Activated CD8-positive, alpha-beta memory T cell treated with anti-CD3 and anti-CD28 coated beads for 1 hour (primary cell): ENCODE measurements at places on chromosomes 6 and 20.

DNA sequence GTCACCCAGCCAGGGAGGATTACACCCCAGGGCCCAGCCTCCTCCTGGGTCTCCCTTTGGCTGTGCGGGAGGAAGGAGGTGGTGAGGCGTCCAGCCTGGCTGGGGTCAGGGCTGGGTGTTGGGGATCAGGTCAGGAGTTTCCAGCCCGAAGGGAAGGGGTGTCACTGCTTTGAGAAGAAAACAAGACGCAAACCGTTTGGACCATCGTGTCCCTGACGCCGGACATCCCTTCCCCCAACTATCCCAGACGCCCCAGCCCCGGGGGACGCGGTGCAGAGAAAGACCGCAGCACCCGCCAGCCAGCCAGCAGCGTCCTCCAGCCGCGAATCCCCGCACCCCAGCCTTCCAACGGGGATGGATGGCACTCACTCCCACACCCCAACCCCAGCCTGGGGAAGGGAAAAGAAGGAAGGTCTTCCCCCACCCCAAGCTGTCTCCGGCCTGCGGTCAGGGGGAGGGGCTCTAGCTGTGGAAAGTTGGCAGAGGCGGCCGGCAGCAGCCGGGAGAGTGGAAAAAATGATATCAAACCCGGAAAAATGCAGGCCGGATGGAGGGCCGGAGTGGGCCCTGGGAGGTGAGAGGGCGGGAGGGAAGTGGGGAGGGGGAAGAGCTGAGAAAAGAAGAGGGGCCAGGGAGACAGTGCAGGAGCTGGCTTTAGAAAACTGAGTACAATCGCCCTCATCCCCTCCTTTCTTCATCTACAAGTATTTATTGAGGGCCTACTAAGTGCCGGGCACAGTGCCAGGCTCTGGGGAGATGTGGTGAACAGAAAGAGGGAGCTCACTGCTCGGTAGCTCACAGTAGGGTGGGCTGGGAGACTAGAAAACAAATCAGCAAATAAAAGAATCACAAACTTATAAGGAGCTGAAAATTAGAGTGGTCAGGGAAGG, 10.6 kb downstream of the REM1 start:
- no peak for DNase-seq

DNA sequence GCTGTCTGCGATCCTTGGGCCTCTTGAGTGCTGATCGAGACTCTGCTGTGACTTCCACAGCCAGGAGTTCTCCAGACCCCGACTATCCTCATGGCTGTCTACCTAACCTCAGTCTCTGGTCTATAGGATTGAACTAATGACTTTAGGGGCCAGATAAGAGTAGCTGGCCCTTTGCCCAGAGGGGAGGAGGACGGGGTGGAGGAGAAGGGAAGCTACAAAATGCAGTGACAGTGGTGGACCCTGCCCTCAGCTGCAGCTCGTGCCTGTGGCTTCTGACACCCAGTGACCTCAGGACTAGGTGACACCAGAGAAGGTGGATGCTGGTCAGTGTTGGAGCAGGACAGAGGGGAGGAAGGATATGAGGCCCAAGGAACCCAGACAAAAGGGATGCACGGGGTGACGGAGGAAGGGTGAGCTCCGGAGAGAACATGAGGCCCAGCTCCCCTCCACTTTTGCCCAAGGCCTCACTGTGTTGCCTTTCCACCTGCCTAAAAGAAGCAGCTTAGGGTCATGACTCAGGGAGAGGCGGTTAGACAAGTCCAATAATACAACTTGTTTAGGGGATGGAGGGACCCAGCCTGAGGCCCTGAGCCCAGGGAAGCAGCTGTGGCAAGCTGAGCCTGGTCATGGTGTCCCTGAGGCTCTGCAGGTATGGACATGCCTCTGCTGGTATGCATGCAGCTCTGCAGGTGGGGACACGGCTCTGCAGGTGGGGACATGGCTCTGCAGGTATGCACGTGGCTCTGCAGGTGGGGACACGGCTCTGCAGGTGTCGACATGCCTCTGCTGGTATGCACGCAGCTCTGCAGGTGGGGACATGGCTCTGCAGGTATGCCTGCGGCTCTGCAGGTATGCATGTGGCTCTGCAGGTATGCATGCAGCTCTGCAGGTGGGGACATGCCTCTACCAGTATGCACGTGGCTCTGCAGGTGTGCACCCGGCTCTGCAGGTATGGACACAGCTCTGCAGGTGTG, 67.7 kb downstream of the SYNJ2 start:
- no peak for DNase-seq

- no peak for DNase-seq
Measured at GRCh38 chr6:22106961-22107360, 189.9 kb downstream of the PRL start.

- no peak for DNase-seq
Measured at GRCh38 chr20:37567331-37567665, 39.6 kb upstream of the BLCAP start.

DNA sequence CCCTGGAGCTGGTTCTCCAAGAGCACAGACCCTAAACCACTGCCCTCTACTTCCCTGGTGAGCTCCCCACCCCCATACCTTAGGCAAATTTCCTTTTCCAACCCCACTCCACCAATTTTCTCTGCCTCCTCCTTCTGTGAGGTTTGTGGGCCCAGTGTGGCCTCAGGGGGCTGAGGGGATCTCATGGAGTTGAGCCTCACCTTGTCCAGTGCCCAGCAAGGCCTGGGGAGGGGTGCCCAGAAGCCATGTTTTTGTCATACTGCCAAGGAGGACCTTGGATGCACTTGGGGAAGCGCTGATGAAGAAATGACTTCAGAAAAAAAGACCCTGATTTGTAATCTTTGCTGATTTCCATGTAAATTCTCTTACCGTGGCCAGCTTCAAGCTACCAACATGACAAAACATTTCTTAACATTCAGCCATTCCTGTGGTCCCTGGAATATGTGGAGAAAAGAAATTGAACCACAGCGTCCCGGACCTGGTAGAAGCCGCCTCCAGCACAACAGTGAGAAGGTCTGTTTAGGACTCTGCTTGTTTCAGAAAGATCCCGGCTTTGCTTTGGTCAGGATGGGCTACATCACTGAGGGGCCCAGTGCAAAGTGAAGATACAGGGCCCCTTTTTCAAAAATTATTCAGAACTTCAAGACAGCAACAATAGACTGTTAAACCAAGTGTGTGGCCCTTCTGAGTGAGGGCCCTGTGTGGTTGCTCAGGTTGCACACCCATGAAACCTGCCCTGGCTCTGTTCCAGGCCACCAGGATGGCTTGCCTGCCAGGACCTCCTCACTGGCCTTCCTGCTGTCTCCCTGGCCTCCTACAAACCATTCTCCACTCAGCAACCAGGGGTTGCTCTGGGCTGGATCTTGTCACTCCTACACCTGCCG, 52.5 kb downstream of the CHMP4B start:
- no peak for DNase-seq

- no peak for DNase-seq
Measured at GRCh38 chr6:90219209-90219985, 77.2 kb downstream of the BACH2 start.

GRCh38 chr6:34148631-34149451, 3.0 kb upstream of the GRM4 start:
- no peak for DNase-seq

- DNase-seq: no peak
Measured at GRCh38 chr20:59123011-59123677, 40.5 kb upstream of the ZNF831 start.

DNA sequence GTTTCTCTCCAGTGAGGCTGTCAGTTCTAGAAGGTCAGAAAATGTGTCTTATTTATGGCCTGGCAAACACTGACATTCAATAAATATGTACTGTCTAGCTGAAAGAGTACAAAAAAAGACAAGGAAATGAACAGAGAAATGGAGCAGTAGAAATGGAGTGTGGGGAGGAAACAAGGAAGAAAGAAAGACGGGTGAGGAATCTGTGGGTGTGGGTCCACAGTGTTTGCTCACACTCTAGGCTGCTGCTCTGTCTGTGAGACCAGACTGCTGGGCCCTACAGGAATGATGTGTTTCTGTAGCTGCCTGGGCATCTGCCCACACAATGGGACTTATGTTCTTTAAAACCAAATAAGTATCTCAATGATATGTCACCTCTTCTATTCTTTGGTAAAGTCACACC, 114.2 kb downstream of the MOXD1 start:
- DNase-seq: no peak

GRCh38 chr20:41592516-41593216, 25.5 kb downstream of the CHD6 start:
- DNase-seq: no peak

GRCh38 chr6:87887266-87887665, 160.4 kb upstream of the SPACA1 start:
- DNase-seq: no peak

DNA sequence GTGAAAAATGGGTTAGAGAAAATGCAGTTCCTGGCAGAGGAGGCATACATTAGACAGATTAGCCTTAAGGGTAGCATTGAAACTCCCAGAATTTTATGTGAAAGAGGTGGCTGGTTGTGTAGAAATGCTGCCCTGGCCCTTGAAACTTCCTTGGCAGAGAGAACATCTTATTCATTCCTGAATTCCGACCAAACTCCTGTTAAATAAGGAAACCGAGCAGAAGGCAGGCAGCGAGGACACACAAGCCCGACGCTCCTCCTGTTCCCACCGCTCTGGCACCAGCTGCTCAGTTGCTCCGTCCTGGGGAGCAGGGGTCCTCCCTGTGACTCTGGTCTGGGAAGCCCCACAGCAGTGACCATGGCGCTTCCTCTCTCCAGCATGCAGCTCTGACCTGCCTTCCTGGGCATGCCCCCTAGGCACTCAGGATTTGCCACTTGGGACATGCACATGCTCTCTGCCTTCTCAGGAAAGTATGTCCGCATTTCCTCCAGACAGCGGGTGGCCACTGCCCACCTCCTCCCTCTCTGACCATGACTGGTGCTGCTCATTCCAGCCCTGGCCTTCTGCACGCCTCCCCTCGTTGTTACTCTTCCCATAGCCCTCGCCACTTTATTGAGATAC, 35.2 kb upstream of the CLDN20 start:
- no peak for DNase-seq

DNA sequence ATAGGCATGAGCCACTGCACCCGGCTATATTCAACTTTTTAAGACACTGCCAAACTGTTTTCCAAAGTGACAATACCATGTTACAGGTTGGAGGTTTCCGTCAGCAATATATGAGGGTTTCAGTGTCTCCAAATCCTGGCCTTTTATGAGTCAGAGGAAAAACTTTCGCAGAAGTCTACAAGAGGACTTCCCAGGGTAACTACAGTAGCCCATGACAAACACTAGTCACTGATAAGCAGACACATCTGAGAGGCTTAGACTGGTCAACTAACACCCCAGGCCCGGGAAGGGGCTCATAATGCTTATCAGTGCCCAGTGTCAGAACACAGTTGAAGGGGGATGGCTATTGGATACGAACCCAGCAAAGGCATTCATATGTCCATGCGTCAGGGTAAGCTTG, 85.4 kb downstream of the SOX4 start:
- no peak for DNase-seq

DNA sequence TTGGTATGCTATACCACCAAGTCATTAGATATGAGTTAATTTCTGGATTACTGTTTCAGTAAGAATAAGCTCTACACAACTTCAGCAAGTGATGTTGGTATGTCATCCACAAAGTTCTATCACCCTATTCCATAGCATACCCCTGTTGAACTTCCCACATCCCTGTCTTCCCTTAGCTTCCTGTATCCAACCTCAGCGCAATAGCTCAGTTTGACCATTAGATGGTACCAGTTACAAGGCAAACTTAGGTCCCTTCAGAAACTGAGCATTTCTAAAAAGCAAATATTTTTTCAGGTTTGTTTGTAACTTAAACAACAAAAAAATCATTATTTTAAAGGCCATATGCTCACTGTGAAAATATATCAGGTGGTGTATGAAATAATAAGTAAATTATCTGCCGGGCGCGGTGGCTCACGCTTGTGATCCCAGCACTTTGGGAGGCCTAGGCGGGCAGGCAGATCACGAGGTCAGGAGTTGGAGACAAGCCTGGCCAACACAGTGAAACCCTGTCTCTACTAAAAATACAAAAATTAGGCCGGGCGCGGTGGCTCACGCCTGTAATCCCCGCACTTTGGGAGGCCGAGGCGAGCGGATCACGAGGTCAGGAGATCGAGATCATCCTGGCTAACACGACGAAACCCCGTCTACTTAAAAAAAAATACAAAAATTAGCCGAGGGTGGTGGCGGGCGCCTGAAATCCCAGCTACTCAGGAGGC, 8.8 kb upstream of the MOG start:
- DNase-seq: no peak

DNA sequence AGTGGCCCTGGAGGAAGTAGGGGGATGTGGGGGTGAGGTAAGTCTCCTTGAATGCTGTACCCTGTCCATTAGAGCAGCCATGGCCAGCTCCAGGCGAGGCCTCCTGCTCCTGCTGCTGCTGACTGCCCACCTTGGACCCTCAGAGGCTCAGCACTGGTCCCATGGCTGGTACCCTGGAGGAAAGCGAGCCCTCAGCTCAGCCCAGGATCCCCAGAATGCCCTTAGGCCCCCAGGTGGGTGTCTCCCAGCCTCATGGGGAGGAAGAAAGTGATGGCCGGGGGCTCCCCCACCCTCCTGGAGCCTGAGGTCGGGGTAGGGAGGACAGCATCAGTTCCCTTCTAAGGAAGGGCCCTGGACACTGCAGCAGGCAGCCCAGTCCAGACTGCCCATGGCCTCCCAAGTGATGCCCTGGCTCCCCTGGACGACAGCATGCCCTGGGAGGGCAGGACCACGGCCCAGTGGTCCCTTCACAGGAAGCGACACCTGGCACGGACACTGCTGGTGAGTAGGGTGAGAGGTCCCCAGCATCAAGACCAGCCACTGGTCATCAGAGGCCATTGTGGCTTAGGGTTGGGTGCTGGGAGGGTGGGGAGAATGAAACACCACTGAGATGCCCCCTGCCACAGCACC, 1.0 kb downstream of the GNRH2 start:
- DNase-seq: no peak

DNA sequence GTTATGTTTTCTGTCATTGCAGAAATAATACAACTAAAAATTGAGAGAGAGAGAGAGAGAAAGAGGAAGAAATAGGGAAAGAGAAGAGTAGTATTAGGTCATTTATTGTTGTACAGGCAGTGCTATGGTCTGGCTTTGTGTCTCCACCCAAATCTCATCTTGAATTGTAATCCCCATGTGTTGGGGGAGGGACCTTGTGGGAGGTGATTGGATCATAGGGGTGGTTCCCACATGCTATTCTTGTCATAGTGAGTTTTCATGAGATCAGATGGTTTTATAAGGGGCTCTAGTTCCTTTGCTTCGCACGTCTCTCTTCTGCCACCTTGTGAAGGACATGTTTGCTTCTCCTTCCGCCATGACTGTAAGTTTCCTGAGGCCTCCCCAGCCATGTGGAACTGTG, 677.4 kb upstream of the CHD6 start:
- DNase-seq: no peak

GRCh38 chr6:39208223-39208739, 21.0 kb downstream of the KCNK5 start:
- DNase-seq: no peak

DNA sequence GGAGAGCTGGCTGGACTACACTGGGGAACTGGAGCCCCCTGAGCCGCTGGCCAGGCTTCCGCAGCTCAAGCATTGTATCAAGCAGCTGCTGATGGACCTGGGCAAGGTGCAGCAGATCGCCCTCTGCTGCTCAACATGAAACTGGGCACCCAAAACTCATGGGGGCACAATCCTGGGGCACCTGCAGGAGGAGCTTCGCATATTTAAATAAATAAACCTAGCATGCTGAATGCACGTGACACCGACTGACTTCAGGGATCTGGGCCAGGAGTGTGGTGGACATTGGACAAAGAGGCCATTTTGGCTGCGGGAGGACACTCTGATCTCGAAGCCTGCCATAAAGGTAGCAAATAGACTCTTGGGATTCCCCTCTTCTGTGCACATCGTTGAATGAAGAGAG, 6.8 kb downstream of the SCAND1 start:
- DNase-seq: no peak

GRCh38 chr20:31967830-31968249, at the start of gene XKR7:
XKR7 (plus strand) TSS chr20:31968151; CDS start chr20:31968176, 25 bp downstream.
- DNase-seq: no peak
